Kidney (tissue), 22 donors: ENCODE measurements at places on chromosomes 5 and 9. TPM values are rescaled to one million over a fixed set of nuclear protein-coding genes. Genes with fewer than 3 reads are reported as not detected.

Gene PHAX
- polyA plus RNA-seq = 23.7 TPM

Gene GALNT12
- 3.6 TPM for polyA plus RNA-seq

Gene TEX48
- polyA plus RNA-seq = not detected

Gene CARD9
- polyA plus RNA-seq = 1.5 TPM

Gene FAT2
- 0.37 TPM for polyA plus RNA-seq

Gene OR1Q1
- polyA plus RNA-seq = not detected

Gene SLC36A3
- not detected for polyA plus RNA-seq

Gene HK3
- 2.0 TPM for polyA plus RNA-seq
